ENCODE measurements at places on chromosomes 2 and 18. TPM values are rescaled to one million over a fixed set of nuclear protein-coding genes. Genes with fewer than 3 reads are reported as not detected.

AQP12B gene
- total RNA-seq = not detected

DNA sequence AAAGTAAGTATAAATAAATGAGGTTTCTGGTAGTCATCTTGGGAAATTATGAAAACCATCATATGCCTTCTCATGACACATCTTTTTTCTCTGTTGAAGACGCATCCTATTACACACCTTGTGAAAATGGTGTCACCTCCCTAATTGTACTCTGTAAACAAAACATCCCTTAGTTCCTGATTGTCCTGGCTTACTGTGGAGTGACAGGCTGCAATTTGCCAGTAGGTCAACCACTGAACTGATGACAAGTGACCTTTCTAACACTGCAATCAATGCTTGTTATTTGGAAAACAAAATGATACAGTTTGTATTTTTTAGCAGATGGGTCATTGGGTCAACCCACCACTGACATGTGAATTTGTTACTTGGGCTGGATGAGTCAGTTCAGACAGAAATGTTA is 219.5 kb downstream of the PTPRM start:
- no peak for DNase-seq

GRCh38 chr2:23021311-23022120 is 363.5 kb upstream of the KLHL29 start:
- DNase-seq = no peak

- no peak for DNase-seq
Observed at GRCh38 chr2:38145236-38145635, 69.3 kb upstream of the CYP1B1 start.

GRCh38 chr2:149188291-149188690 is 142.1 kb upstream of the LYPD6 start:
- DNase-seq = no peak
